Urothelium cell line (cell line): ENCODE measurements at places on chromosomes 16 and 17.

GRCh38 chr16:67165121-67166078 is 855 bp downstream of the HSF4 start:
- no peak for DNase-seq

GRCh38 chr16:70687102-70687511 is 1.3 kb upstream of the MTSS2 start:
- no peak for DNase-seq

- no peak for DNase-seq
Measured at GRCh38 chr17:31903401-31903800, 1.9 kb upstream of the UTP6 start.

DNA sequence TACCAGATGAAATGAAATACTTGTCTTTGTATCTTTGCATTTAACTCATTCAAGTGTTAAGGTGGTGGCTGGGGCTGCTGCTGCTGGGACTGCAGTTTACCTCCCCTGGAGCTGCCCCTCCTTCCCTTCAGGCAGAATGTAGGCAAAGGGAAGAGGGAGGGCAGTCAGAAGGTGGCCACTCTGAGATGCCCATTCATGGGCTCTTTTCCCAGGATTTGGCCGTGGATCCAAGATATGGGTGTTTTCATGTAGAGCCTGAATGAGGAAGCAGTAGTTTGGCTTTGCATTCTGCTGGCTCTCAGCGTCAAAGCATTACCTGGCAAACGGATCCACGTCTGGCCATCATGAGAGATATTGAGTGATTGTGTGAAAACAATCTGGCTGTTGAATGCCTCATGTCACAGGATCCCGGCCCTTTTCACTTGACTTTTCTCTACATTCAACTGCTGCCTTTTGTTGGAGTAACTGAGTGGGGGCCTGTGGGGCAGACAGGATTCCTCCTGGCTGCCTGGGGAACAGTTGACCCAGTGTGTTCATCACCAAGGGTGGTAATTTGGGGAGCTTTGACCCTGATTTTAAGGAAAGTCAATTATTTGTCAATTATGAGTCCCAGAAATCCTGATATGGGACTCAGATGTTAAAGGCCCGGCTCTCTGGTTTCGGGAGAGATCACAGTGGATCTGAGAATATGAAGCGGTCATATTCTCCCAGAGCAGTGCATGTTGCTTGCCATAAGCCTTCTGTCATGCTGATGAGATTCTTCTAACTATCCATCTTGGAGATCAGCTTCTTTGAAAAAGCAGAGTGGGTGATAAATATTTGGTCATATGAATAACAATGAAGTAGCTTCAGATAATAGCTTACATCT is 236.8 kb downstream of the IRX3 start:
- DNase-seq, result no peak

DNA sequence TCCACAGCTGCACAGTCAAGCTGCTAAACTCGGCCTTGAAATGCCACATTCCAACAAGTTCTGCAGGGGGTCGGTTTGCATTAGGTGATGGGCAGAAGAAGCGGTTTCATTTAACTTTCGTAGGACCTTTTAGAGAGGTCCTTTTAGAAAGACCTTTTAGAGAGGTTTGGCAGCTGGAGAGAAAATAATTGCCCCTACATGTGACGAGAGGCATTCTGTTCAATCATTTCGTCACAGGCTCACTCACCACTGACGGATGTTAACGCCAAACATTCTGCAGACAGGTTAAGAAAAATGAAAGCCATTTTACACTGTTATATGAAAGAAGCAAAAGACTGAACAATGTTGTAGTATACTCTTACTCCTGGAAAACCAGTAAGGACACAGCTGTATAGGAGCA is 76.5 kb upstream of the ZNF423 start:
- no peak for DNase-seq

GRCh38 chr17:1137465-1137894 is 42.3 kb downstream of the ABR start:
- DNase-seq, result peak; percentile 60

GRCh38 chr16:10827691-10828341 is 9.2 kb upstream of the TVP23A start:
- peak; percentile 75 for DNase-seq

DNA sequence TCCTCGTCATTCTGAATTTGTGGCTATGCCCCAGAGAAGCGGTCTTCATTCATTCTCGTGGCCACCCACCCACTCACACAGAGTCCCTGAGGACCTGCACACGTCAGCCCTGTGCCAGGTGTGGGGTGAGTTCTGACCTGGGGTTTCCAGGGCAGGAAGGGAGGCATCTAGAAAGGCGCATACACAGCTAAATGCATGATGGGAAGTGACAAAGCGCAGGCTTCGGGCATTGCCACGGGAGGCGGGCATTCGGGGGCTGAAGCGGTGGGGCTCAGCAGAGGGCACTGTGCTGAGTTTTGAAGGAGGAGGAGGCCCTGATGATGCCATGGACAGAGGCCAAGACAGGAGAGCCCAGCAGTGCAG is 10.9 kb downstream of the UBALD2 start:
- DNase-seq, result no peak

- no peak for DNase-seq
Measured at GRCh38 chr16:87431926-87432325, 39.8 kb downstream of the MAP1LC3B start.

- DNase-seq, result no peak
Measured at GRCh38 chr17:5299383-5299782, 17.3 kb downstream of the RABEP1 start.
